ENCODE measurements at places on chromosomes 3 and 15. TPM values are rescaled to one million over a fixed set of nuclear protein-coding genes. Genes with fewer than 3 reads are reported as not detected.

The FAM43A gene
- total RNA-seq = 21.6 TPM

The KLF15 gene
- total RNA-seq = 0.36 TPM

The MST1 gene
- 19.1 TPM for total RNA-seq

The SLC24A5 gene
- total RNA-seq = not detected

The DPPA2 gene
- total RNA-seq = not detected

The GCSAM gene
- total RNA-seq = 1.1 TPM

The P2RY14 gene
- 0.25 TPM for total RNA-seq
